SK-MEL-5 (cell line): ENCODE measurements at places on chromosomes 11 and 22. TPM values are rescaled to one million over a fixed set of nuclear protein-coding genes. Genes with fewer than 3 reads are reported as not detected.

- no peak for DNase-seq
Observed at GRCh38 chr11:11435635-11436034, 82.6 kb upstream of the CSNK2A3 start.

DNA sequence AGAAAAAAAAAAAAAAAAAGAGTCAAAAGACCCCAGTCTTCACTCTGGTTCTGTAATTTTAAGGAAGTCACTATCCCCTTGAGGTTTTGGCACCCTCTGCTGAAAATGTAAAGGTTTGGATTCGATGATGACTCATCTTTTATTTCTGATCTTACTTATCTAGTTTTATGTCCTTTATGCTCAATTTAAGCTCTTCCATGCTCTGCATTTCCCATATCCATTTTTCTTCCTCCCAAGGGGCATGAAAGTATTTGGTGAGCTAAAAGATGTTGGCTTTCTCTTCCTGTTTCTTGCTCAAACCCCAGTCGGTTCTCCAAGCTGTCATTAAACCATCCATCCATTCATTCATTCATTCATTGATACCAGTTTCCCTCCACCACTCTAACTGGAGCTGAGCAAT is 61.0 kb upstream of the CDON start:
- DNase-seq: no peak

Gene TKFC
- total RNA-seq: 43.2 and 48.6 TPM in 2 replicates

DNA sequence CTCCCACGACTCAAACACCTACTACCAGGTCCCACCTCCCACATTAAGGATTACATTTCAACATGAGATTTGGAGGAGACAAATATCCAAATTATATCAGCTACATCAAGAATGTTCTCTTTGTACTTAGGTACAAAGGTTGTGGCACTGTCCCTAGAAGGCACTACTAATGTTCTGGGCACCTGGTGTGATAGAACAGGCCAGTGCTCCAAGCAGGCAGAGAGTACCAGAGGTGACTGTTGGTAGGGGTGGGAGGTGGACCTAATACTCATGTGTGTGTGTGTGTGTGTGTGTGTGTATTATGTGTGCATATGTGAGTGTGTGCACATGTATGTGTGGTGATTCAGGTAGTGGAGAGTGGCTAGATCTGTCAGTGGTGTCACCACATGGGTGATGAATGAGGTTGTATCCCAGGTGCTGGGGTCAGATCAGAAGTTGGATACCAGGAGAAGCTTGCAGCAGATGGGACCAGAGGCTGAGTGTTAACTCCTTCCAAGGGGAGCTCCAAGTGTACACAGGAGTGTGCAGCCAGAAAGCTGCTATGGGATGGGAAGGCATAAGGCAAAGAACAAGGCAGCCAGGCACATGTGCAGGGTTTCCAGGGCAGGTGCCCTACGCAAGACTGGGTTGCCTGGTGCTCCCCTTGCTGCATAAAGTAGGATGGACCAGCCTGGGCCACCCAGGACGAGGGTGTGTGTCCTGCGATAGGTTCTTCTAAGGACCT is 17.7 kb upstream of the NNMT start:
- no peak for DNase-seq

Gene OR8A1
- not detected in 2 replicates for total RNA-seq

- DNase-seq: no peak
Observed at GRCh38 chr11:25377466-25377865, 880.6 kb downstream of the LUZP2 start.

- DNase-seq: no peak
Observed at GRCh38 chr11:93143800-93144199, 54.0 kb downstream of the SLC36A4 start.

Gene DDI1
- total RNA-seq: not detected in 2 replicates

GRCh38 chr22:38138961-38139360 is 28.5 kb upstream of the BAIAP2L2 start:
- no peak for DNase-seq

Gene FOLR3
- total RNA-seq: not detected in 2 replicates

Gene RAG1
- total RNA-seq: 0.61 and 0.80 TPM in 2 replicates

Gene DCPS
- 9.5 and 12.2 TPM in 2 replicates for total RNA-seq

DNA sequence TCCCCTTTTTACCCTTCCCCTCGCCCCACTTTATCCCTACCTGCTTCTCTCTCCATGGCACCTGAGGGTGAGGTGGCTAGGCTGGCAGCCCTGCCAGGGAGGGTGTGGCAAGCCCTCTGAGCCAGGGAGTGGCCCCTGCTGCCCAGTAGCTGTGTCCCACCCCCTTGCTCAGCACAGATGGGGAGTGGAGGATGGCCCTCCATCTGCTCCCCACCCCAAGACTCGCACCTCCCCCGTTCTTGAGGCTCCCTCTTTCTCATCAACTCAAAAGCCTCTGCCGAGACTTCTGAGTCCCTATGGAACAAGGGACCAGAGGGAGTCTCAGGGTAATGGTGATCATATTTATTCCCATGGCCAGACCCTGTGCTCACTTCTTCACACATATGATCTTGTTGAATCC is 1.7 kb downstream of the TMEM151A start:
- no peak for DNase-seq

GRCh38 chr11:61174949-61175348 is 13.7 kb upstream of the VPS37C start:
- DNase-seq: no peak

Gene OR51B5
- total RNA-seq: 15.1 and 15.8 TPM in 2 replicates

Gene OSM
- total RNA-seq: not detected in 2 replicates

Gene GNAZ
- 3.6 and 3.9 TPM in 2 replicates for total RNA-seq

GRCh38 chr11:117914991-117915618 is 14.1 kb downstream of the TMPRSS13 start:
- DNase-seq: no peak

Gene CRYBB3
- 0.24 TPM in 1 of 2 replicates, not detected in the other for total RNA-seq

GRCh38 chr22:26672060-26672471 is 14.7 kb downstream of the MIAT start:
- no peak for DNase-seq

Gene TTC38
- 27.8 and 27.9 TPM in 2 replicates for total RNA-seq

Gene TPBGL
- 1.4 and 2.7 TPM in 2 replicates for total RNA-seq

DNA sequence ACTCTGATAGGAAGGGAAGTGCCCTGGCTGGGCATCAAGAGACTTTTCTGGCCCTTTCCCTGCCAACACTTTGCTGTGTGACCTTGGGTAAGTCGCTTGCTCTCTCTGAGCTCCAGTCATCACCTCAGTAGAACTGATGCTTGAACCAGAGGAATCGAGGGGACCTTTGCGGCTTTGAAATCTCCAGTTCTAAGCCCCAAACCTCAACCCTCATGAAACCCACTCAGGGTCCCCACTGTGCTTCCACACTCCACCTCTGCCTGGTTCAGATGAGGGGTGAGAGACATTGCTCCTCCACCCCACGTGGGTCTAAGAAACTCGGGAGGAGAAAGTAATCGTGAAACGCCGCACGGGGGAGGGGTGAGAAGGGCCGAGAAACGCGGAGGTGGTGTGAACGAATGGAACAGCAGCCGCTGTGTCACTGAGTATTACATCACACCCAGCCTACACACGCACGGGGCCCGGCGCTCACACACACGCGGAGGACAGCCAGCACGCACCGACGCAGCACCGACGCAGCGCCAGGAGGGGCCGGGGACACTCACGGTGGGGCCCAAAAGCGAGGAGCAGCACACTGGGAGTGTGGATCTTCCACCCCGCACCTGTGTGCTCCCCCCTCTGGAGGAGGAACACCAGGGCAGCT is 4.3 kb downstream of the RTN4RL2 start:
- DNase-seq: no peak

Gene ZFP91
- total RNA-seq: 57.8 and 58.7 TPM in 2 replicates

Gene SMC1B
- total RNA-seq: 0.16 and 0.19 TPM in 2 replicates

- peak; percentile 7 for DNase-seq
Observed at GRCh38 chr11:119832202-119832935, 103.4 kb upstream of the NECTIN1 start.

GRCh38 chr11:2950825-2951224 is 21.6 kb upstream of the PHLDA2 start:
- DNase-seq: no peak

- DNase-seq: no peak
Observed at GRCh38 chr11:75918331-75918730, 103.3 kb downstream of the UVRAG start.

Gene FGF4
- total RNA-seq: not detected in 2 replicates

DNA sequence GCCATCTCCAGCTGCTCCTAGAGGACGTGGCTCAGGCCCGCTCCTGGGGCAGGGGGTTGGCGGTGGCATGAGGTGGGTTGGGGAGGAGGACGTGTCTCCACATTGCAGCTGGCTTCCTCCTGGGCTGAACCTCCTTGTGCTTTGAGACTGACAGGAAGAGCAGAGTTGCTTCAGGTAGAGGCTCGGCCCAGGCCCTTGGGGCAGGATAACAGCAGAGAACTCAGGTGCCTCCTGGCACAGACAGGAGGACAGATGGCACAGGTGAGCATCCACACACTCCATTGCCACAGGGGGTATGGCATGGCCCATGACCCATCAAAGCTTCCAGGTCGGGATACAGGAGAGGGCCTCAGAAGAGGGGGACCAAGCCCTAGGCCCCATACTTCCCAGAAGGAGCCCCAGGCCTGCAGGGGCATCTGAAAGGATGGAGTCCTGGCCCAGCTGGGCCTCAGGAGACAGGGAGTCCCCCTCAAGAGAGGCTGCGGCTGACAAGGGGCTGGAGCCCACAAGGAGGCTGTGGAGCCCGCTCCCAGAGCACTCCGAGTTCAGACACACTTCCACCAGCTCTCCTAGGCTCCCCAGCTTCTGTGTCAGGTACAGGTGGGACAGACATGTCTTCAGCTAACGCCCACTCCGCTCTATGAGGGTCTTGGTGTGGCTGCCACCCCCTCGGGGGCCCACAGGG is 2.0 kb upstream of the KLHL35 start:
- DNase-seq: no peak

Gene SAA4
- not detected in 2 replicates for total RNA-seq
